NCI-H82 (cell line): ENCODE measurements at places on chromosomes 7 and 10.

GRCh38 chr10:86829472-86829871, 73.1 kb downstream of the BMPR1A start:
- DNase-seq = no peak

- no peak for DNase-seq
Observed at GRCh38 chr7:102119213-102119651, 167.4 kb upstream of the SH2B2 start.

GRCh38 chr7:47043304-47043703, 538.6 kb downstream of the TNS3 start:
- DNase-seq = no peak

DNA sequence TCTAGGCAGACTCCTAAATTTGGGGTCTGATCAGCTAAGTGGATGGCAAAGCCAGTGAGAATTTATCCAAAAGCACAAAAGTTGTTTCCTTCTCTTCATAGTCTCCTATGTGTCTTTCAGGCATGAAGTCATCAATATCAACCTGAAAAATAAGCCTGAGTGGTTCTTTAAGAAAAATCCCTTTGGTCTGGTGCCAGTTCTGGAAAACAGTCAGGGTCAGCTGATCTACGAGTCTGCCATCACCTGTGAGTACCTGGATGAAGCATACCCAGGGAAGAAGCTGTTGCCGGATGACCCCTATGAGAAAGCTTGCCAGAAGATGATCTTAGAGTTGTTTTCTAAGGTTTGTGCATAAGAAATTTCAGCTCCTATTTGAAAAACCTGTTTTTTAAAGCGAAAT, 4.8 kb downstream of the GSTO1 start:
- DNase-seq = no peak

DNA sequence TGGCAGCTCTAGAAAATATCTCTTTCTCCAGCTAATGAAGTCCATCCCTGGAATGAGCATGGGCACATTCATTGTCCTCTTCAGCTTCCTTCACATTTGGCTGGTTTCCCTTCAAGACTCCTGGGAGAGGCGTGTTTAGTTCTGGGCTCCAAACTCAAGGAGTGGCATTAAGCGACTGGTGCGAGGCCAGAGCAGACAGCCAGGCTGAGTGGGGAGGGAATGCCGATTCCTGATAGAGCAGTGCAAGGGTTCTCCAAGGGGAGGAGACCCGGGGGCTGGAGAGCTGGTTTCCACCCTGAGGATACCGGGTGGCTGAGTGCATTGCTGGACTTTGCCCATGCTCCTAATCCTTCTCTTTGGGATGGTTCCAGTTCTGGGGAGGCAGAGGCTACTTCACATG, 372.1 kb downstream of the RPS24 start:
- DNase-seq = peak; percentile 30

DNA sequence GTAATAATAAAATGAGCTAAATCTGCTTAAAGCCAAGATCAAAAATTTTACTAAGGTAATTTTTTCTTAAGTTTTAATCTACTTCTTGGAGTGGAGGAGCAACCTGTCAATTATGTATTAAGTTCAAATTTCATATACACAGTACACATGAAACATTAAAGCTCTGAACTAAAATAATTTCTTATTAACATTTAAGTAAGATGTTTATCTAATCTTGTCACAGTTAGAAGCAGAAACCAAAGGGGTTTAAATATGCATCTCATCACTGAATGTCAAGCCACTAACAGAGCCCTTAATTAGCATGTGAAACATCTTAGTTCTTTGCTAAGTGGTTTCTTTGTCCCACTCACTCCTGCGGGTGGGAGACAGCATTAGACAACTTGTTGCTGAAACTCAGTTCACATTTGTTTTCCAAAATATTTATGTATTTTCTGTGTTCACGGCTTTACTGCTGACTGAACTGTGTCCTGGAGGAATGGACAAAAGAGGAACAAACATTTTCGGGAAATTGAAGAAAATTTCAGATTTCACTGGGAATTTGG, 130.9 kb upstream of the MBL2 start:
- DNase-seq = no peak

GRCh38 chr10:84966708-84967441, 638.5 kb downstream of the CCSER2 start:
- DNase-seq = no peak
